D721Med (cell line): ENCODE measurements at places on chromosomes 7 and 10.

DNA sequence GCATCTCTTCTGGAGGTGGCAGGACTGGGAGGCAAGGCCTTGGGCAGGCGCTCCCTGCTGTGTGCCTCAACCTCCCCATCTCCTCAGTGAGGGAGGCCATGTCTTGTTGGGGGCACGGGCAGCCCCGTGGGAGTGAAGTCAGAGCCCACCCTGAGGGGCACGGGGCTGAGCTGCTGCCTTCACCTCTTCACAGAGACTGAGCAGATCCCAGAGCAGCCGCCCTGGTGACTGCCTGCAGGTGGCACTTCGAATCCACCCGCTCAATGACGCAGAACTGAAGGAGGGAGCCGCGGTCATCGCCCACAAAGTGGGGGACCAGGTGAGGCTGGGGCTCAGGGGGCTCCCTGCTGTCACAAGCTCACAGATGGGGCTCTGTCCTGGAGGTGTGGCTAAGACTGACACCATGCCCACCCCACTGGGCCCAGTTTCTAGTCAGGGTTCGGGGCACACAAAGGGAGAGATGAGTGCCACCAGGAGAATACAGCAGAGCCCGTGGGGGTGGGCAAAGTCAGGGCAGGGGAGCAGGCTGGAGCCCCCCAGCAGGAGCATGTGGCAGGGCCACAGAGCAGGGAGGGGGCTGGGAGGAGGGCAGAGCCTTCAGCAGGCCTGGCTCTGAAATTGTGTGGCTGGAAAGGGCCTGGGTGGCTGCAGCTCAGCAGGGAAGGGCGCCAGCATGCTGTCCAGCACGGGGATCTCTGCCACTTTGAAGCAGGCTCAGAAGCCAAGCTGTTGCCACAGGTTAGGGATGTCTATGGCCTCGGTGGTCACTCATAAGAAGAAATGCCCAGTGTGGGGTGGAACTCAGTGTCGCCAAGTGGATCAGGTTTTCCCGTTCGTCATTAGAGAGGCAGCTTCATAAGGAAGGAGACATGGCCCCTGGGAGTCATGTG, 18.8 kb upstream of the CHST12 start:
- no peak for DNase-seq

DNA sequence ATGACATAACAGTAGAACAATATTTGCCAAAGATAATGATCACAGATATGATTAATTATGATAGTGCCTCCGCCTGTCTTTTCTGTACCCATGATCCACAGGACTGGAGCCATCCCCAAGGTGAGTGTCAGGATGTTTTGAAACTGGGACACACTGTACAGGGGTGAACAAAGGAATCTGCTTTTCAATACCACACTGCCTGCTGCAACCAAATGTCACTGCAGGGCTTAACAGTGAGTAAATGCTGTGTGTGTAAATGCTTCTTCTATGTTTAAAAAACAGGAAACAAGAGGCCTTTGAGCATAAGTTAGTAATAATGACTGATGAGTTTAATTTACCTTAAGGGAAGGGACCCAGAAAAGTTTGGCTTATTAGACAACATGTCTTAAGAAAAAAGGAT, 65.2 kb downstream of the HBP1 start:
- DNase-seq = no peak

DNA sequence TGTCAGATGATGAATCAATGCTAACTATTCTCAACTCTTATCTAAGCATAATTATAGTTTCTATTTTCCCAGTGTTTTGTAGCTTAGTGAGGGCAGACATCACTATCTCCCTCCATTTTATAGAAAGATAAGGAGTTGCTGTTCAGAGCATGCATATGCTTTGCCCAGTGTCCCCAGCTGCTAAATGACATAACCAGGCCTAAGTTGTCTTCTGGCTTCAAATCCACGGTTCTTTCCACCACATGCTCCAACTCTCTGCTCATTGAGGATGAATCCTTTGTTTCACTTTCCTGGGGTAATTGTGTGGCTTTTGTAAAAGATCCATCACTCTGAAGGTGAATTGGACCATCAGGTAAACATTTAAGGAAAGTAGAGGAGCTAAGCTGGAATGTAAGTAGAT, 134.0 kb downstream of the SNX10 start:
- DNase-seq = no peak

- DNase-seq = no peak
These were observed 1.4 kb upstream of the ADAM8 start for GRCh38 chr10:133277993-133278576.

DNA sequence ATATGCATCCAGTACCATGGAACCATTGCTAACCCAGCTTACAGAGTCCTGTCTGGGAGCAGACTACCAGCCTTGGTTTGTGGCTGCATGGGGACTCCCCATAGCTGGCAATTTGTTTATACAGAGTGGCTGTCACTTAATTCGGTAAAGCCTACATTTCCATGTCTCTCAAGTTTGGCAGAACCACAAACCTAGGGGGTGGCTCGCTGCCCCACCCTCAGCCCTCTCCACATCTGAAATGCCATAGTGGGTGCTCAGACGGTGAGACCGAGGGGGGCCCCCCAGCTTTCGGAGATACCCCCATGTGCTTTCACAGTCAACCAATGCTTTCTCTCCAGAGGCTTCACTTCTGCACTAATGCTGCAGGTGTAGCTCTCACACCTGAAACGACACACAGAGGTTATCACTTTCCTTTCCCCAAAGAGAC, 75.5 kb upstream of the KAT6B start:
- no peak for DNase-seq

DNA sequence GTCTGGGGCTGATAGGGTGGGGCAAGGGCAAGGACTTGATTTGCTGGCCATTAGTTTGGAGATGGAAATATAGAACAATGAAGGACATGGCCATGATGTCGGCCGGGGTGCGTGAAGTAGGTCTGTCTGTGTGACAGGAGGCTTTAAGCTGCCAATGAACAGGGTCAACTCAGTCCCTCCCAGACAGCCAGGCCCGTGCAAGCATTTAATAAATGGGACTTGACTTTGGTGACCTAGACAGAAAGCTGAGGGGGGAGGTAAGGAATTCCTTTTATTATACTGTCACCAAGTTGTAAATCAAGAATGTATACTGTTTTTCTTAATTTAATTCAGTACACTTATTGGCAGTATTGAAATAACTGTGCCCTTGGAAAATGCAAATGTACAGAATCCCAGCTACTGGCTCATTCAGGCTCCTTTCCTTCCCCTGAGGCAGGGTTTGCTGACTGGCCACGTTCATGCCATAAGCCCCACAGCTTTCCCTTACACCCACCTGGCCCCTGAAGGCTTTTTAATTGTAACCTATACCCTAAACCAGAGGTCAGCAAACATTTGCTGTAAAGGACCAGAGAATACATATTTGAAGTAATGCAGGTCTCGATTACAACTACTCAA, 87.2 kb downstream of the WIPF3 start:
- DNase-seq = no peak

- DNase-seq = no peak
These were observed 63.0 kb downstream of the AOAH start for GRCh38 chr7:36661135-36661840.

DNA sequence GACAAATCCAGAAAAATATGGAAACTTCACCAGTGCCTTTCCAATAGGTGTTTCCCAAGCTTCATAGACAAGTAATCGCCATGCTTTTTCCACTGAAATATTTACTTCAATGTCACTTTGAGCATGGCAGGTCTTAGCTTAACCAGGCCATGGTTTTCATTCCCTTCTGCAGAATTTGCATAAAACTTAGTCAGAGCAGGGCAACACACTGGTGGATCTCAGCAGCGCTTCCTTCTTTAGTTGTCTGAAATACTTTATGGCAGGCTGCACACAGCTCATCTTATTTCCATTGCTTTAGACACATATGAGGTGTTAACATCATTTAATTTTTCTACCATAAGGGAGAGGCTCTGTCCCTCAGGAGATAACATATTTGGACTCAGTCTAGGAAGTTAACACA, 102.9 kb upstream of the AHR start:
- DNase-seq = no peak
